Activated CD8-positive, alpha-beta memory T cell treated with anti-CD3 and anti-CD28 coated beads, Interleukin-2, amount 50 U/mL, for 4 hours (primary cell): ENCODE measurements at places on chromosomes 2 and 18.

- no peak for DNase-seq
Observed at GRCh38 chr2:27202854-27203253, 9.0 kb upstream of the ATRAID start.

DNA sequence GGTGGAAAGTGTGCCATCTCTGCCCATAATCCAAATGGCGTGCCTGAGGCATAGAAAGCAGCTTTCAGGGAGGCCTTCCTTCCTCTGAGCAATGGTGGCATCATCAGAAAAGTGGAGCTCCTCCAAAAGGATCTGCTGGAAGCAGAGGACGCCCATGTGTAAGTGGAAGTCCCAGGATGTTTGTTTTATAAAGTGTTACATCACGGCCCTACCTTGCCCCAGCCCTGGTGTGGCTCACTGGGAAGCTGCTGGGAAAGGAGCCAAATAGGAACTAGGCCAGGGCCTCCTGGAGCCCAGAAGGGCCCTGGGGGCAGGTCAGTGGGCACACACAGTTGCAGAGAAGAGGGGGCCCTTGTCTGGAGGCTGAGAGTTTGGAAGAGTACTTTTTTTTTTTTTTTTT lies 4.2 kb upstream of the ODC1 start:
- DNase-seq: no peak

DNA sequence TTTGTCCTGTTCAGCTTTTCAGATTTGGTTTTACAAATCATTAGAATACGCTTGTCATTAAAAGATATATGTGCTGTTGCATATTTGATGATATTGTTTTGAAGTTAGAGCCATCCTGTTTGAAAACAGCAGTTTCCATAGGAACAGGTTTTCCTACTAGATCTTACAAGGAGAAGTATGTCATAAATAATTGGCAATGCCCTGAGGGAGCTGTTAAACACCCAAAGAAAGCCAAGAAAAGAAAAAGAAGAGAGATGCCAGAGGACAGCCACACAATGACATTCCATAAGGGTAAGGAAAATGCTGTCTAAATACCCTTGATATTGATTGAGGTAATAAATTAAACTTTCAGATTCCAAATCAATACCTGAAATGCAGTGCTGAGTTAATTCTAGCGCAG lies 392.2 kb upstream of the CRIM1 start:
- no peak for DNase-seq

DNA sequence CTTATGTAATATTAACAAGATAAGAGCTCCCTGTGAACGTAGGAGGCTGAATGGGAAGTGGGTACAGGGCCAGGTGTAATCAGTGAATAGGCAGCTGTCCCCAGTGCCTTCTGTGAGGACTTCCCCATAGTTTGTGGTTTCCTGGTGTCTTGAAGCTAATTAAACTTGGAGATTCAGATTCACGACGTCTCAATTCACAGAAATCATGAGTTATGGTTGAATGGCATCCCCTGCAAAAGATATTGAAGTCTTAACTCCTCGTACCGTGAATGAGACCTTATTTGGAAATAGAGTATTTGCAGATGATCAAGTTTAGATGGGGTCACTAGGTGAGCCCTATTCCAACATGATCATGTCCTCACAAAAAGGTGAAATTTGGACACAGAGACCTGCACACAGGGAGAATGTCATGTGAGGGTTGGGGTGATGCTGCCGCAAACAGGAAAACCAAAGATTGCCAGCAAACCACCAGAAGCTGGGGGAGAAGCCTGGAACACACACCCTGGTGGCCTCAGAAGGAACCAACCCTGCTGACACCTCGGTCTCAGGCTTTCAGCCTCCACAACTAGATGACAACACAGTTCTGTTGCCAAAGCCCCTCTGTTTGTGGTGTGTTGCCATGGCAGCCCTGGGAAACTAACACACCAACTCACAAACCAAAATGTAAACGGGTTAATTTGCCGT lies 13.2 kb downstream of the ARL4C start:
- peak; percentile 74 for DNase-seq

GRCh38 chr2:15813481-15814266 lies 126.7 kb upstream of the MYCN start:
- no peak for DNase-seq

DNA sequence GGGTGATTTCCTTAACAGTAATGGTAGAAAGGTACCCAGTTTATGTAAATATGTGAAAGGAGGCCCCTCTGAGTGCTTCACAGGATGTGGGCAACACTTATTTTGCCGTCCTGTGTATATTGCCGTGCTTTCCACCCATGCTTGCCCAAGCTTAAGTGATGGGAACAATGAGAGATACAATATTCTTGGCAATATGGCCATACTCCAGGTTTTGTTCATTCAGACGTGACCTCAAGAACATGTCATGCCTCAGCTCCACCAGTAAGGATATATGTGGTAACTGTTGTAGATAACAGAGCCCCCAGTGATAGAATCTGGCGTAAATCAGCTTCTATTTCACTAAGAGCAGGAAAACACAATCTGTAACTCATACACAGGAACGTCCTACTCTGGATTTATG lies 318.7 kb downstream of the PTPRM start:
- no peak for DNase-seq

DNA sequence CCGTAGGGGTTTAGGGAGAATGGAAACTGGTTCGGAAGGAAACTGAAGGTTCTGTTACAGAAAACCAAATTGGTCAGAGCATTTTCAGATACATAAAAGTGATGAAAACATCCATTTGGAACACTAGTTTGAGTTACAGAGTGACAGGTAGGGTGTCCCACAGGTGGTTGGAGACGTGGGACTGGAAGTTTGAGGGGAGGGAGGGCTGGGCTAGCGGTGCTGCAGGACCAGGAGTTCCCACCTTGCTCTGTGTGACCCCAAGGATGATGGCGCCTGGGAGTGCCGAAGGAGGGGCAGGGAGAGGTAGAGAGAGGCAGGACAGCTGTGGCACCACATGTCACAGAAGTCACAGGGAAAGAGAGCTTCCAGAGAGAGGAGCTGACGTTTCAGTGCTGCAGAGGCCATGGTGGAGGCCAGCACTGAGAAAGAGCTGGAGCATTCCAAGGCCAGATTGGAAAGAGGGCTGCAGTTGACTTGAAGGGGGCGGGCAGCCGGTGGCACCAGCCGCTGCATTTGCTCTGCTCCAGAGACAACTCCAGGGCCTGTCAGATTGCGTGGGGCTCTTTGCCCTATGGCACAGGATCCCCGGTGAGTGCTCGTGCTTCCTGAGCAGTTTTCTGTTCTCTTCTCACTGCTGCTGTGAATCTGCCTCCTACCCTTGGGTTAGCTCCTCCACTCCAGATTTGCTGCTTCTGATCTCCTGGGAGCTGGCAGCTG lies 56.2 kb upstream of the FOSL2 start:
- DNase-seq: no peak

GRCh38 chr2:28633204-28633603 lies 118.4 kb upstream of the PPP1CB start:
- no peak for DNase-seq

DNA sequence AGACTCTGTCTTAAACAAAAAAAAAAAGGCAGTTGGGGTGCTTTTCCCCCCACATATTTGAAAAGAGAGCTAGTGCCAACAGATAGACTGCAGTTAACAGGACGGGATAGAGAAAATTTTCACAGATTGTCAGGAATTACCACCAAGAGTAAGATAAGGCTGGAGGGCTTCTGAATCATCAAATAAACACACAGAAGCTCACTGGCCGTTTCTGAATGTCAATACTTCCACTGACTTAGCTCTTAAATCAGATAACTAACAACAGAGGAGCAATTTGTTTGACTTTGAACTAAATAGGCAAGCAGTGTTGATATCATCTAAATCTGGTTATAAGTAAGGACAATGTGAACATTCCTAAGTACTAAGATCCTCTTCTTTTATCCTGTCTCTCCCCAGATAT lies 34.7 kb downstream of the PIEZO2 start:
- no peak for DNase-seq

DNA sequence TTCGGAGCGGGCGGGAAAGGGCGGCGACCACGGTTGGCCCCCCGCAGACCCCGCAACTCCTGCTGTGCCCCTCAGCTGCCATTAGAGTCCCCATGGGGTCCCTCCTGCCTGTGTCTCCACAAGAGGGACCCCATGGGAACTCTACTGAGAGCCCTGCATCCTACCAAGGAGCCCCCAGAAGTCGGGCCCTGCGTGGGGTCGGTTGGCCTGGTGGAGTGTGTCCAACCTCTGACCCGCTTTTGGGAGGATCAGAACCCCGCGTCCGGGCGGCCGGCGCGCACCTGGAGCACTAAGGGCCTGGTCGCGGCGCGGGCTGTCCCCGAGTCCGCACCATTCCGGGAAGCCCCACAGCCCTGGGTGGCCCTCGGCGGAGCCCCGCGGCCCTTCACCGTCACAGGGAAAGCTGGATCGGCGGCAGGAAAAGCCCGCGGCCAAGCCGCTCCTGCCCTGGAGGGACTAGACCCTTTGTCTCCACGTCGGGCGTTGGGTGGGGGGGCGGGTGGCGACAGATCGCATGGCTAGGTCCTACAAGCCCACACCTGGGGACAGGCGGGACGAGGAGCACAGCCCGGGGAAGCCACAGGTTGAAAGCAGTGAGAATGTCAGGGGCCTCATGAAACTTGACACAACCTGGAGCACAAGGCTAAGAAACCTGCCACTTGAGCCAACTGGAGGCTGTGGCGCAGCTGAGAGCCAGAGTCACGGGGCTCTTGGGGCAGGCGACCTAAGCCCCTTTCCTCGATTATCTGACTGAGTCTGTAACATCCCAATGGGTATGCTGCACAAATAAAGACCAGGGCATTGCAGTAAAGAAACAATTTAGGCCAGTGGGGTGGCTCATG lies 11.2 kb upstream of the CXXC1 start:
- DNase-seq: no peak

- DNase-seq: no peak
Observed at GRCh38 chr2:59296279-59296678, 1055.2 kb upstream of the FANCL start.
